Activated CD4-positive, alpha-beta T cell treated with anti-CD3 and anti-CD28 coated beads, Interleukin-10, Interleukin-2, amounts not matched to agents 100 ng/mL and 50 ng/mL, durations not matched to agents 16 hours and 8 hours (primary cell): ENCODE measurements at places on chromosomes 1 and 21.

- no peak for DNase-seq
These were observed 20.1 kb upstream of the PSMB2 start for GRCh38 chr1:35661474-35661795.

GRCh38 chr1:48214820-48215219 lies 7.7 kb upstream of the SLC5A9 start:
- DNase-seq, result no peak

DNA sequence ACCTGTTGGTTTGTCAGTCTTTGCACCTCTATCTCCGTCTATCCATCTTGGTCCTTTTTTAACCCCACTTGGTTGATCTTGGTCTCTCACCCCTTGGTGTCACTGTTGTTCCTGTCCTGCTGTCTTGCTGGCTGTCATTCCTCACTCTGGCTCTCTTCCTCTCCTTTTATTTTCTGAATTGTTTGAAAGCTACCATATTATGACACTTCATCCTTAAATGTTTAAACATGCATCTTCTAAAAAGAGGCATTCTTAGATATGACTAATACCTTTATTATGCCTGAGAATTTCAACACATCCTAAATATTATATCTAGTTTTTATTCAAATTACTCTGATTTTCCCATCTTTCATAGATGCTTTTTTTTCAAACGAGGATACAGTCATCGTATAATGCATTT lies 37.0 kb downstream of the BACH1 start:
- DNase-seq, result no peak

GRCh38 chr1:65056234-65056633 lies 89.9 kb upstream of the JAK1 start:
- no peak for DNase-seq

- peak; percentile 73 for DNase-seq
These were observed 22.0 kb upstream of the PRDM15 start for GRCh38 chr21:41901099-41901498.

- no peak for DNase-seq
These were observed 451.7 kb downstream of the SIPA1L2 start for GRCh38 chr1:232178191-232178590.

- DNase-seq, result no peak
These were observed 68.5 kb upstream of the ZBTB18 start for GRCh38 chr1:243982447-243983018.

- no peak for DNase-seq
These were observed 5.3 kb upstream of the KLF18 start for GRCh38 chr1:44146536-44147361.

GRCh38 chr1:223718850-223719249 lies 6.5 kb downstream of the CAPN2 start:
- no peak for DNase-seq

DNA sequence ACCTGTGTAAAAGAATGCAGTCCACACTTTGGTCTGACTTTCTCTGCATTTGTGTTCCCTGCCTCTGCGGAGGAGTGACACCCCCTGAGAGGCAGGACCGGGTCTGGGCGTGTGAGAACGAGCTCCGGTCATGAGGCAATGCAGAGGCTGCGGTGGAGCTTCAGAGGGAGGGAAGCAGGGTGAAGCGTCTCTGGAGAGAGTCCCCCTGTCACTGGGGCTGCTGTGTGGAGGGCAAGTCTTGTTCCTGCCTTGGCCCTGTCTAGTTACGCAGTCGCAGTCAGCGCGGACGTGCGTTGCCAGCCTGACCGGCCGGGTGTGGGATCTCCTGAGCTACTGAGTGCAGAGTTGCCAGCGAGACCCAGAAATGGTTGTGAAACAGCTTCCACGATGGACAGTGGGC lies 48.5 kb downstream of the BACE2 start:
- DNase-seq, result no peak

- DNase-seq, result no peak
These were observed 67.9 kb downstream of the CACNA1E start for GRCh38 chr1:181551249-181551648.

- DNase-seq, result peak; percentile 11
These were observed at the start of gene CFAP74 for GRCh38 chr1:2003541-2004131. Gene CFAP74 (minus strand): TSS chr1:2003786. CDS start chr1:1990956, 12,830 bp downstream.

- DNase-seq, result no peak
These were observed 23.0 kb upstream of the PNRC2 start for GRCh38 chr1:23936481-23937176.
